ENCODE measurements at places on chromosomes 13 and 19.

GRCh38 chr13:32720026-32720425 lies 133.8 kb downstream of the PDS5B start:
- no peak for DNase-seq

DNA sequence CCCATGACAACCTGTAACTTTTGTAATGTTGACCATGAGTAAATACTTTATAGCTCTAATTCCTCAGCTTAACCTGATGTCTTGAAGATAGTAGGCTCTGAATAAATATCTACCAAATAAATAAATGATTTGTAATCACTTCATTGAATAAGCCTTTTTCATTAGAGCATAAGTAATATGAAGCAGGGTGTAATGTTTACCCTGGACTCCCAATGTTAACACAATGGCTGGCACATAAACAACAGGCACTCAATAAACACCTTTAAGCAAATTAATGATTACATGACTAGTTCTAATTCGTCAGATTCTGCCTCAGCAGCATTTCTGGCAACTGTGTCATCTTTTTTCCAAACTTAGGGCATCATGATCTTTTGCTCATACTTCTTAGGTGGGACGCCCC lies 396.3 kb downstream of the LIG4 start:
- DNase-seq = no peak

DNA sequence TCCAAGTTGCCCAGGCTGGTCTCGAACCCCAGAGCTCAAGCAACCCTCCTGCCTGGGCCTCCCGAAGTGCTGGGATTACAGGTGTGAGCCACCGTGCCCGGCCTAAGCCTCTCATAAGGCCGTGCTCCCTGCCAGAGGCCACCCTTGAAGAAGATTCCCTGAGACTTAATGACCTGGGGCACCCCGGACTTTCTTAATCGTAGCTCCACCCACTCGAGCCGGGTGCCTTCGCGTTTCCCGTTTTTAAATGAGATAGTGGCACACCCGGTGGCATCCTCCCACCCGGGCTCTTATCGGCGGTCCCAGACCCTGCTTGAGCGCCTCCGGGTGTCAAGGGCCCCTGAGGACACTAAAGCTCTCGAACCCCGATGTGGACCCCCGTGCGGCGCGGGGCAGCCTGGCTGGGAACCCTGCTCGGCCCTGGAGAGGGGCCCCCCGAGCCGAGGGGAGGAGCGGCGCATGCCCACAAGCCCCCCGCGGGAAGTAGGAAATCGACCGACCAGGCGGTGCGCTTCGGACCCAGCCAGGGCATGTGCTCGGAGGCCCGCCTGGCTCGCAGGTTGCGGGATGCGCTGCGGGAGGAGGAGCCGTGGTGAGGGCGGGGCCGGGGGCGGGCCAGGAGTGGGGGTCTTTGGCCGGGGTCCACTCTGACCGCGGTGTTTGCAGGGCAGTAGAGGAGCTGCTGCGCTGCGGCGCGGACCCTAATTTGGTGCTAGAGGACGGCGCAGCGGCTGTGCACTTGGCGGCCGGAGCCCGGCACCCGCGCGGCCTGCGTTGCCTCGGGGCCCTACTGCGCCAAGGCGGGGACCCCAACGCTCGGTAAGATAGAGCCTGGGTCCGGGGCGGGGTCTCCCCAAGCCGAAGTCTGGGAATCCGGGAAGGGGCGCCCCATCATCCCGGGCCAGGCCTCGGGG lies at the start of gene ANKLE1:
ANKLE1 (plus strand) TSS at position 511 of the 914 bp plus-strand sequence; CDS start at position 531, 20 bp downstream.
- no peak for DNase-seq

DNA sequence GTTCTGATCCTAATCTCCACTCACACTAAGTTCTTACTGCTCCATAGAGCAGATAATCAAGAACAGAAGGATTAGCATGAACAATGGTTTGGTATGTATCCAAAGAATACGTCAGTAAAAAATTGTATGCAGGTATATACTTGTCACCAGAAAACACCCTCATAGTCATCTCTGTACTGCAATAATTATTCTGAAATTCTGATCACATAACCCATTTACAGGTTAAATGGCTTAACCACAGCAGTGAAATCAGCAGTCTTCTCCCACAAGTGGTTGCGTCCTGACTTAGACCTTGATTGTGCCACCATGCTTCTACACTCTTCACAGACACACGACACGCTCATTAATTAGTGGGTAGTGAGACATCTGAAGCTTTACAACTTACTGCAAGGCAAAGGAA lies 50.9 kb downstream of the LNX2 start:
- DNase-seq = no peak

GRCh38 chr19:41746593-41747227 lies 8.6 kb upstream of the CEACAM6 start:
- peak; percentile 88 for DNase-seq

GRCh38 chr13:95382411-95382810 lies 81.2 kb upstream of the ABCC4 start:
- DNase-seq = no peak

GRCh38 chr19:35592226-35592625 lies 6.3 kb downstream of the PMIS2 start:
- peak; percentile 55 for DNase-seq

GRCh38 chr13:80787604-80788003 lies 446.7 kb upstream of the SPRY2 start:
- DNase-seq = no peak

DNA sequence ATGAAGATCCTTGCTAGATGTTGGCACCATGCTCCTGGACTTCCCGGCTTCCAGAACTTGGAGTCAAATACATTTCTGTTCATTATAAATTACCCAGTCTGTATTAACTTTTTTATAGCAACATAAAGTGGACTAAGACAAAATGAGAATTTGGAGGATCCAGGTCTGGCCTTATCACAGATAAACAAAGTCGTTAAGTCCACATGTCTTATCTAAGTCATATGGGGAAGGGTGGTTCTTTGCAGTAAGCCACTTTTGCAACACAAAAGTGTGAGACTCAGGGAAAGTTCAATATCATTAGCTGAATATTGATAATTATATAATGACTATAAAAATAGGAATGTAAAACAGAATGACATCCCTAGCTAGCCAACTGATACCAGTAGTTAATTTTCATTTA lies 91.6 kb upstream of the SIAH3 start:
- DNase-seq = no peak

- DNase-seq = no peak
These were observed 601.0 kb downstream of the FGF9 start for GRCh38 chr13:22271903-22272302.

GRCh38 chr19:5058521-5059212 lies 89.8 kb downstream of the KDM4B start:
- DNase-seq = no peak

GRCh38 chr19:7883105-7883504 lies 5.2 kb upstream of the LRRC8E start:
- DNase-seq = no peak

- DNase-seq = no peak
These were observed 99.0 kb upstream of the ZNF536 start for GRCh38 chr19:30273184-30273583.

GRCh38 chr13:30744056-30744680 lies 8.8 kb downstream of the ALOX5AP start:
- DNase-seq = no peak
